ENCODE measurements at places on chromosomes 11 and 22.

- DNase-seq: no peak
Observed at GRCh38 chr11:14095882-14096281, 133.4 kb downstream of the SPON1 start.

DNA sequence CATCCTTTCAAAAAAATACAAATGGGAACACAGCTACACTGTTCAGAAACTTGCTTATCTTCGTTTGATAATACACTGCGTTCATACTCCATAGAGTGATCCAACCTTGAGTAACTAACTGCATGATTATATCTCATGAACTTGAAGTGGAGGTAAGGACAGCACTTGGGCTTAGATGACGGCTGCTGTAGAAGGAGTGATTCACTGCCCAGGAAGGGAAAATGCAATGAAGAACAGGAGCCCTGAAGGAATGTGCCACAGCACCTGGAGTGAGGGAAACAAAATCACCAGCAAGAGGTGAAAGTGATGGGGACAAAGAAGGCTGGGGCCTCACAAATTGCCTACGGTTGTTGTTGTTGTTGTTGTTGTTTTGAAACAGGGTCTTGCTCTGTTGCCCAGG is 44.1 kb upstream of the SC5D start:
- DNase-seq: no peak

DNA sequence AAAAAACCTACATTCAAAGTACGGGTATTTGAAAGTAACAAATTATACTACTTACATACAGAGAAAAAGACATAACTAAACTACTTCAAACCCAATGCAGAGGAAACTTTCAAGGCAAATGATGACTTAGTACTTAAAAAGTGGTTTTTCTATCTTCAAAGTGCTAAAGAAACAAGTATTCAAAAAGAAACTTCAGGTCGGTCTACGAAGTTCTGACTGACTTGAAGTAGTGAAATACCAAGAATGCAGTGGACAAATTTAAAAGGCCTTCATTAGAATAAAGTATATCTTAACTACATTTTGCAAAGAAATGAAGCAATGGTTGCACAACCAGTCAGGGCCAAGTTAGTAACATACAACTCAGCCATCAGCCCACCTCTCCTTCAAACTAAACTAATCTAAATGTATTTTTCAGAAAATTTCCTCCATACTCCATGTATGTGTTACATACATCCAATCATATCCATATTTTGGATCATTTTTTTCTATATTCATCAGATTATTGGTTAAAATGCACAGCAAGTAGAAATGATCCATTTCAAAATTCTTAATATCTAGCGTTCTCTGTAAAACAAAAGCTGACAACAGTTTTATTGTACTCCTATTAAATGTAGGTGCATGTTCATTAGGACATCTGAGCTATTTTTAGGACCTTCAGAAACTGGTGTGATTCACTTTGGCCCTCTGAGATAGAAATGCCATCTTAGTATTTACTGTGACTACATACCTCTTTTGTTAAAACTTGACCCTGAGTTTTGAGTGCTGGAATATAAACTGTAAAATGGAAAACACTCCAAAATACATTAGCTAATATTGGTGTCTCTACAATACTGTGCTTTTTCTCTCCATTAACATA is 49.9 kb downstream of the BIRC2 start:
- no peak for DNase-seq

GRCh38 chr22:41305646-41306045 is 4.3 kb downstream of the ZC3H7B start:
- DNase-seq: no peak

GRCh38 chr11:32830796-32831195 is 1.1 kb downstream of the PRRG4 start:
- no peak for DNase-seq
